Memory B cell (primary cell): ENCODE measurements at places on chromosomes 5 and 9.

- DNase-seq: no peak
Measured at GRCh38 chr5:90308787-90309585, 100.6 kb downstream of the CETN3 start.

DNA sequence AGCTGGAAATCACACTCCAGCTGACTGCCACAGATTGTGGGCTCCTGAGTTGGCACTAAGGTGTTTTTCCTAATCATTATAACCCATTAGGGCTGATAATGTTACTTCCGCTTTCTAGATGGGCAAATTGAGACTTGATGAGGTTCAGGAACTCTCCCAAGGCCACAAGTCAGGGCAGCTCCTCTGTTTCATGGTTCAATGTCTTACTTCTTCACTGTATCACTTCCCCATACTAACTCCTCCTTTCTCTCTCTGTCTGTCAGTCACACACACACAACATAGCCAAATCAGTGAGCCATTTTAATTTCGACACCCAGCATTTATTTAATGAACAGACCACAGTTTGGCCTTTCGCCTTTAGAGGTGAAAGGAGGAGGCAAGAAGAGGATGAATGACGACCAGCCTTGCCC lies 17.8 kb upstream of the TRAF1 start:
- no peak for DNase-seq

DNA sequence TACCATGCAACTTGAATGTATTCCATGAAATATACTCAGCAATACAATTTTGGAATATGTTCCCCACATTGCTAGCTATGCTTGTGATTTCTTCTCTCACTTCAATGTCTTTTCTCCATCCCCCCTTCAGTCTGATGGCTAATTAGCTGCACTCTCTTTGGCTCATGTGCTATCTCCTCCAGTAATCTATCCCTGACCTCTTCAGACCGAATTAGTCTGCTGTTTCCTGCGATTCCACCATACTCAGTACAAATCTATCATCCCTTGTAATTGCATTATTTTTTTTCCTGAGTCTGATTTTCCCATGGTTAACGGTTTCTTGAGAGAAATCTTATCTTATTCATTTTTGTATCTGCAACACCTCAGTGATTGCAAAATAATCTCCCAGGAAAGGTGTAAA lies 360.7 kb upstream of the CDH10 start:
- DNase-seq: no peak

DNA sequence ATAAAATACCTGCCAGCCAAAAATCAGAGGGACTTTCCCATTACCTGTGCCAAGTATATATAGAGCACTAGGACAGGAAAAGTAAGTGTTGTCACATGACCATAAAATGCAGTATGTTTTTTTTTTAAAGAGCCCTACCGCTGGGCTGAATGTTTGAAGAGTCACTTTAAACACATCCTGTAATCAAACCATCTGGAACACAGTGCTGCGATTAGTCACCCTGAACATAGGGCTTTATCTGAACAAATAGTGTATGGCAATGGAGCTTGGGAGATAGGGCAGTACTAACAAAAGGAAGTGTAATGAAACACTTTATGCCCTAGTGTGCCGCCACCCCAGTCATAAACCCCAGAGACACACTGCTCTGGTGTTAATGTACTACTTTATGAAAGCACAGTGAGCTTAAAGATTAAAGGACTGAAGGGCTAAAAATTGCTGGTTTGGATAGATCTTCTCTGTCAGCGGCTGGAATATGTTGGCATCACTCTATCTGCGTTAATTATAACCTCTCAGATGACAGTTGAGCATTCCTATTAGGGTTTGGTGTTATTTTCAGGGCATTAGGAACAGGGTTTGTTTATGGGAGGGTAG lies 90.4 kb downstream of the ZNF608 start:
- no peak for DNase-seq

DNA sequence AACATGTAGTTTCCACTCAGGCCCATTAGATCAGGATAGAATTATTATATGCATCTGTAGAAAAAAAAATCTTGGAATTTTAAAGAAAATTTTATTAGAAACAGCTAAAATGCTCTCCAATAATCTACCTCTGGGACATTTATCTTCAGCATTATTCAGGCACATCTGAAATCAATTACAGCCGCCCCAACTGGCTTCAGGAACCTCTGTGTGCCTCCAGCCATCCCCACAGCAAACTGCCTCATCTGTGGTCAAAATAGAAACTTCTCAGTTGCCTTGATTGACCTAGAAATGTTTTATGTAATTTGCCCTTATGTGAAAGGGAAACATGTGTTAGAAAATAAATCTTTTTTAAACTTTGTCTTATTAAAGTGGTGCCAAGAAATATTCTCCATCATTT lies 120.1 kb upstream of the LPAR1 start:
- DNase-seq: no peak
